ENCODE measurements at places on chromosomes 3 and 15.

DNA sequence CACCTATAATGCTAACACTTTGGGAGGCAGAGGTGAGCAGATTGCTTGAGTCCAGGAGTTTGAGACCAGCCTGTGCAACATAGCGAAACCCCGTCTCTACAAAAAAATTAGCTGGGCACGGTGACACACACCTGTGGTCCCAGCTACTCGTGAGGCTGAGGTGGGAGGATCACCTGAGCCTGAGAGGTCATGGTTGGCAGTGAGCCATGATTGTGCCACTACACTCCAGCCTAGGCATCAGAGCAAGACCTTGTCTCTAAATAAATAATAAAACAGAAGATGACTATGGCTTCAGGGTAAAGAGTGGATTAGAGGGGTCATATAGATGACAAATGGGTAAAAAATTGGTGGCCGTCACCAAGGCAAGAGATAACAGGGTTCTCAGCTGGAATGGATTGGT, 3.1 kb downstream of the SLC25A38 start:
- DNase-seq, result no peak

DNA sequence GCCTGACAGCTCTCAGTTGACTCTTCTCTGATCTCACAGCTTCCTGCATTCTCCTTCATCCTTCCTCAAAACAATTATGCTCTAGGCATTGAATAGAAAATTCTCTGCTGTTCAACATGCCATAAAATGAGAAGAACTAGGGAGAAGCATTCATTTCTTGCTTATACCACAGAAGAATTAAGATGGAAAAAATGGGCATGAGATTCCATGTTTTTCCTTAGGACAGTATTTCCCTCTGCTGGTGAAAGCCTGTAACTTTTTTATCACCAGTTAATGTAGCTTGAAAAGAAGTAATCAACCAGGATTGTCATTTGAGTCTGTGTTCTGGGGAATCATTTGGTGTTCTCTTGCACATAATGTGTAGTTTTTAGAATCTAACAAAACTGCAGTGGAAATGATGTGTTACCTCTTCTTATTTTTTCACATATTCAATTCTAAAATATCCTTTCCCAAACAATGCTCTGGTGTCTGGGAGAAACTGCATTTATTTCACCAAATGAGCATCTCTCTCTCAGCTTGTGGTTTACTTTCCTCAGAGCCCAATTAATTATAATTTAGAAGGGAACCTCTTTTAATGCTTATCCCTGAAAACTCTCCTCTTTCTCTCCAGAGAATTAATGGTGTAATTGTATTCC, 92.8 kb upstream of the DCBLD2 start:
- peak; percentile 86 for DNase-seq

DNA sequence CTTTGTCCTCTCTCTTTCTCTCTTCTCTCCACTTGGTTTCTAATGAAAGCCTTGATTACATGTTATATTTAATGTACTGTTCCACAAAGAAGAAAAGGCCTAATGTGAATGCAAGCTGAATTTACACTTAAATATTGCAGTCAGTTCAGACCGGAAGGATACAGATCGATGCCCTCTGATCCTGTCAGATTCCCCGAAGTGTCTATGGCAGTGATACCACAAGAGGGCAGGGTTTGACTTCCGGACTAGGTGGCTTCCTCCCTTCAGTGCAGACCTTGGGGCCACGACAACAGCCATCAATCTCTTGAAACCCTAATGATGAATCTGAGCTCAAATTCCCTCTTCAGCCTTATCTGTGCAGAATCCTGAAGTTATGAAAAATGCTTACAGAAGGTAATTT, 29.5 kb downstream of the AGTR1 start:
- no peak for DNase-seq

DNA sequence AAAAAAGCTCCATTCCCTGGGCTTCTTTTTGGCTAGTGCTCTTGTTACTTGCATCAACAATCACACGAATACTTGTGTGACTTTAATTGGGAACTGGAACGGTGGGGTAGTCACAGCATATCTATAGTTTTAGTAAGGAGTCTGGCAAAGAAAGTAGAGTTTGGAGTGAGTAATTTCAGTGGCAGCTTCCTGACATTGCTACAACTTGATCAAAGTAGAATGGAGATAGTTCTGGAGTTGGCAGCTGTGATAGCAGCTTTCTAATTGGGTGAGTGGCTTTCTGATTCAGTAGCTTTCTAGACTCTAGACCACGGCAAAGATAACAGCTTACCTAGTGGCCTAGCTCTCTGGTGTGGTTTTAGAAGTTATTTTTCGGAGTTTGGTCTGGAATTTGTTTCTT, 475.0 kb downstream of the TUSC7 start:
- DNase-seq, result no peak

- DNase-seq, result peak; percentile 65
Measured at GRCh38 chr3:169323578-169324451, 339.7 kb downstream of the MECOM start.

DNA sequence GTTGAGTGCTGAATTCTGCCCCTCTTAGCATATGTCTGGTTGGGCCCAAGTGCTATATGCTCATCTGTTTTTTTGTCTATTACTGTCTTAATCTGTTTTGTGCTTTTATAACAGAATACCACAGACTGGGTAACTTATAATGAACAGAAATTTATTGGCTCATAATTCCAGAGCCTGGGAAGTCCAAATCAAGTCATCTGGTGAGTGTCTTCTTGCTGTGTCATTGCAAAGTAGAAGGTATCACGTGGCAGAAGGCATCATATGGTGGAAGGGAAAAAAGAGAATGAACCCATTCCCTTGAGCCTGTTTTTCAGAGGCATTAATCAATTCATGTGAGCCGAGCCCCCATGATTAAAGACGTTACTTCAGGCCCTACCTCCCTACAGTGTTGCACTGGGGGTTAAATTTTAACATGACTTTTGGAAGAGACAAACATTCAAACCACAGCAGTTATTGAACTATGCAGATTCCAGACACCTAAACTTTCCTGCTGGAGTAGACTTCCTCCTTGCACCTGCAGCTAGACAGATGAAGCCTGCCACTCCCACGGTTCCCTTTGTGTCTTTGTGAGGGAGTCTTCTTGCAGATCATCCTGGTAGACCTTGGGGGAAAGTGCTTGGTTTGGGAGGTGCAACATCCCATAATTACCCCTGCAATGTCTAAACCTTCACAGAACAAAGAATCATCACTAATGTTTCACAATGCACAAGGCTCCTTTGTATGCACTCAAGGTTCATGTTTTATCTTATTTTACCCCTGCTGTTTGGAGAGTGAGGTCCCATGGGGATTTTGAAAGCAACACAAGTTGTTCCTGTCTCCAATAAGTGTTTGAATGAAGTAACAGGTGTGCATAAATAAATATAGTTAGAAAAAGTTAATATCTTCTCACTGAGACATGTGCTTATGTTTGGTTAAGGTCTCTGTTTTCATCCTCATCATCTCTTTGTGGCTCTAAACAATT, 64.7 kb upstream of the XCR1 start:
- DNase-seq, result no peak

DNA sequence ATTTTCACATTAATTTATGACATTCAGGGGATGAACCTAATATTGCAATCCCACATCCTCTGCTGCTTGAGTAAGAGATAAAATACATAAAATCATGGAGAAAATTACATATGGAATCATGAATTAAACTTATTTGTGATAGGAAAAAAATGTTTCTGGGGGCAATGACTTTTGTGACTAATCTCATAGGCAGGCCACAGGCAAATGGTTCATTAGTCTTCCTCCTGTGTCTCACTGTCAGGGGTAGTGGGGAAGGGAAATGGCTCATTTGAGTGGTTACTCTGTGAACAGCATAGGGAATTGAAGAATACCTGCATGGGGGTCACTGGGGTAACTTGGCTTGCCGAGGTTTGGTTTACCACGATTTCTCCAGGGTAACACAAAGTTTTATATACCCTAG, 72.0 kb downstream of the TFG start:
- no peak for DNase-seq

GRCh38 chr3:170159459-170159858, 22.1 kb downstream of the PHC3 start:
- DNase-seq, result no peak

DNA sequence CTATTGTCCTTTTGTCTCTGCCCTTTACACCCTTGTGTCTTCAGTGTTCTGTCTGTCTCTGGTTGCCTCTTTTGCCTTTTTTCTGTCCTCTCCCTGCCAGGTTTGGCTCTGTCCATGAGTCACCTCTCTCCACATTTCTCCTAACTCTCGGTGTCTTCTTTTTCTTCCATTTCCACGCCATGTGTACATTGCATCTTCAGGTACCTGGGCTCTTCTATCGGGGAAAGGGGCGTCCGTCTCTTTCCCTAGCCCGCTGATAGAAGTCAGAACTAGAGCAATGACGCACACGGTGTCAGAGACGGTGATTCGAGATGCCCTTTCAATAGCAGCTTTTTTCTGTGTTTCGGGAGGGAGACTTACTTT, 641 bp downstream of the OPA1 start:
- peak; percentile 30 for DNase-seq

DNA sequence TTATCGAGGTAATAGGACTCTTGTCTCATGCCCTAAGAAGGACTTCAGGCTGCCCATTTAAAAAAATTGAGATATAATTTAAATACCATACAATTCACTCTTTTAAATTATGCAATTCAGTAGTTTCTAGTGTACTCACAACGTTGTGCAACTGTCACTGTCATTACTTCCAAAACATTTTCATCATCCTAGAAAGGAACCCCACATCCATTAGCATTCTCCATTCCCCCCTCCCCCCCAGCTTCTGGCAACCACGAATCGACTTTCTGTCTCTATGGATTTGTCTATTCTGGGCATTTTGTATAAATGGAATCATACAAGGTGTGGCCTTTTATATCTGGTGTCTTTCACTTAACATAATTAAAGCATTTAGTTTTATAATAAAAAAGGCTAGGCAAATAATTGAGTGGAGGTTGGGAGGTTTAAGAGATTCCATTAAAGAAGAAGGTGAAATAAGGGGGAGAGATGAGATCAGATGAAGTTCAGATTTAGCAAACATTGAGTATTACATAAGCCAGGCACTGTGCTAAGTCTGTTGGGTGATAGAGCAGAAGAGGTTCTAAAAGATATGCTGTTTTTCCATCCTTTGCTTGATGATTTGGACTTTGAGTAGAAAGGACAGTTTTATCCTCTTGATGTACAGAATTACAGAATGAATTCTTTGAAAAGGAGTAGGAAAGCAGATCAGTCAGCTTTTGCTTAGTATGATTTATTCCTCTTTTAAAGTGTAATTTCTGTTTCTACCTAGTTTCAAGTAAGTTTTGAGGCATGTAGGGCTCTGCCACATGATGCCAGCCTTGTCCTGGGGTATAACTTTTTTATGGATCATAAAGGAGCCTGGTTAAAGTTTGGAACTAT, 36.3 kb downstream of the UBE2E2 start:
- no peak for DNase-seq

- no peak for DNase-seq
Measured at GRCh38 chr3:12983319-12983718, 89.9 kb downstream of the IQSEC1 start.

DNA sequence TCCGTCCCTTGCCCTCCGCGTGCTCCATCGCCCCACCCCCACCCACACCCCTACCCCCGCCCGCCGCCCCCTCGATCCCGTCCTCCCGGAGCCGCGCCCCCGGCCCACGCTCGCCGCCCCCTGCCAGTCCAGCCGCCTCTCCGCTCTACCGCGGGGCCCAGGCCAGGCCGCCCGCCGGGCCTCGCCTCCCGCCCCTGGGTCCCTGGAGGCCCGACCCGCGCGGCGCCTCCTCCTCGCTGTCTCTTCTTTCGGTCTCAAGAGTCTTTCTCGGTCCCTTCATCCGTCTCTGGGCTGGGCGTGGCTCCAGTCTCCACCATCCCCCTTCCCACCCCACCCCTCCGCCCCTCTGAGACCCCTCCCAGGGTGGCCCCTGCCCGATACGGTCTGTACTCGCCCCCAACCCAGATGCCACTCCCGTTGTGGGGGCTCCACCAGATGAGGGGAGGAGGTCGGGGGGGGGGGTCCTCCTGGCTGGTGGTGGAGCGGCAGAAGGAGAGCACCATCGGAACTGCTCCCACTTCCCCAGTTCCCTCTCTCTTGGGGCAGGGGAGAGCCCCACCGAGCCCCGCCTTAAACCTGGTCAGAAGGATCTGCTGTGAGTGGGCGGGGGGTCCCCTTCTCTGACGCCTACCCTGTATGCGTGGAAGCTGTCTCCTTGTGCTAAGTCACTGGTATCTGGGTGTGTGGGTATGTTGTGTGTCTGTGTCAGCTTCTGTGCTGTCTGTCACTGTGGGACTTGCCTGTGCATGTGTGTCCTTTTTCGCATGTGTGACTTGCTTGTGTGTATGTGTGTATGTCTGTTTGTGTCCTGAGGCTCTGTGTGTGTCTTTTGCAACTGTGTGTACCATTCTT, 1.0 kb downstream of the PRKCD start:
- DNase-seq, result no peak

DNA sequence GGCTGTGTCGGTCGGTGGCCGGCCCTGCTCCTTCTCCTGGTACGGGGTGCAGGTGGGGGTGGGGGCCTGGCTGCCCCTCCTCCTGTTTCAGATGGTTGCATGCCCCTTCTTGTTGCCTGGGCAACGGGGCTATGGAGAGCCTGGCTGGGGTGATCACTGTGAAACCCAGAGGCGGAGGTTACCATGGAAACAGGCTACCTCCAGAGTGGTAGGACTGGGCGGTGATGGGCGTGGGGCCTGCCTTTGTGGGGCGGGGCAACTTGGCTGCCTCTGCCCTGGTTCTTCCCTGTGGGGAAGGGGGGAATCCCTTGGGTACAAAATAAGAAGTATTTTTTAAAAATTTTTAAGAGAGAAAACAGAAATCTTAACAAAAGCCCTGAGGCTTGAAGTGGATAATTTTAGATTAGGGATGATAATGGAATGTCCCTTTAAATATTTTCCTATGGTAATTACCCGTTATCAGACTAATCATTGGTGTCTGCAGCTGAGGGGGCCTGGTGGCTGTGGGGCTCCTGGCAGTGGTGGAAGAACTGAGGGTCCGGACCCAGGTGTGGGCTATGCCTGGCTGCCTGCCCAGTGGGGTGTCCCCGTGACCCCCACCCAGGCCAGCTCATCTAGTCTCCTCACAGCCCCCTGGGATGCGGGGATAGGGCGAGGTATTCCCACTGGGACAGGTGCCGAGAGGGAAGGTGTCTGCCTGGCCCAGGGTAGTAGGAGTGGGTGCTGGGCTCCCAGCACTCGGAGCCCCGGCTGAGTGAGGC, 32.5 kb downstream of the PLXNA1 start:
- DNase-seq, result peak; percentile 9

DNA sequence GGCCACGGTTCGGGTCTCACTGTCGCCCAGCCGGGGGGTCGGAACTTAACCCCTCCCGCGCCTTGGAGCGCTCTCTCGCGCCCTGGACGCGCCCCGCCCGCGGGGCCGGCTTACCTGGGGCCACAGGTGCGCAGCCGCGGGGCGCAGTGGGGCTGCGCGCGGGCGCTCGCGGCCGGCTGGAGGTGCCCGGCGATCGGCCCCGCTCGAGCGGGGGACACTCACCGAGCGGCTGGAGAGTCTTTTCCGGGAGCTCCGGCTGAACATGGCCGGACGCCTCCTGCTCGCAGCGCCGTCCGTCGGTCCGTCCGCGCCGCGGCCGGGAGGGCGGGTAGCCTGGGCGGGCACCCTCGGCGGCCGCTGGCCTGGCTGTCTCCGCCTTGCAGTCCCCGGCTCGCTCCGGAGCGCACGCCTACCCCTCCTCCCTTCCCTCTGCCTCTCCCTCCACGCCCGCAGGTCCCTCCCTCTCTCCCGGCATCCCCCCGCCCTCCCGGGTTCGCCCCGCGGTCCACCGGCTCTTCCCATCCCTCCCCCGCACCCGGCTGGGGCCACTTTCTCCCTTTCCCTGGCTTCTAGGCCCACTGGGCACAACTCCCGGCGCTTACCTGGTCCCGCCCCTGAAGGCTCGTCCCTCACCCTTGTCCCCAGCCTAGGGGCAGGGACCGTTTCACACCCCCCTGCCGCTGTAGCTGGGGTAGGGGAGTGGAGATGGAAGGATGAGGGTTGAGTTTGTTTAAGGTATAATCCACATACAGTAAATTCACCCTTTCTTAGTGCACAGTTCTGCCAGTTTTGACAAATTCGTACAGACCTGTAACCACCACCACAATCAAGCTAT, 220.1 kb upstream of the PRICKLE2 start:
- peak; percentile 51 for DNase-seq

Measured in fibroblast of lung (primary cell).